ENCODE measurements at places on chromosomes 5 and 9. TPM values are rescaled to one million over a fixed set of nuclear protein-coding genes. Genes with fewer than 3 reads are reported as not detected.

SMIM33 gene
- total RNA-seq, result not detected

HTR4 gene
- total RNA-seq, result 0.18 TPM

NDOR1 gene
- 22.0 TPM for total RNA-seq

- peak; percentile 71 for DNase-seq
- H3K4me1 ChIP-seq, result peaks cover 7% of the 10 kb centered on the region
Observed at GRCh38 chr9:133690081-133690561, 48.0 kb downstream of the SARDH start.

GRCh38 chr9:91028166-91028827, 226.7 kb downstream of the SYK start:
- no peaks in the 10 kb centered on the region for H3K4me1 ChIP-seq
- DNase-seq, result no peak
- H3K27me3 ChIP-seq, result no peaks in the 10 kb centered on the region
- H3K27ac ChIP-seq, result no peak overlapping the region
- H3K36me3 ChIP-seq, result no peaks in the 10 kb centered on the region

DNA sequence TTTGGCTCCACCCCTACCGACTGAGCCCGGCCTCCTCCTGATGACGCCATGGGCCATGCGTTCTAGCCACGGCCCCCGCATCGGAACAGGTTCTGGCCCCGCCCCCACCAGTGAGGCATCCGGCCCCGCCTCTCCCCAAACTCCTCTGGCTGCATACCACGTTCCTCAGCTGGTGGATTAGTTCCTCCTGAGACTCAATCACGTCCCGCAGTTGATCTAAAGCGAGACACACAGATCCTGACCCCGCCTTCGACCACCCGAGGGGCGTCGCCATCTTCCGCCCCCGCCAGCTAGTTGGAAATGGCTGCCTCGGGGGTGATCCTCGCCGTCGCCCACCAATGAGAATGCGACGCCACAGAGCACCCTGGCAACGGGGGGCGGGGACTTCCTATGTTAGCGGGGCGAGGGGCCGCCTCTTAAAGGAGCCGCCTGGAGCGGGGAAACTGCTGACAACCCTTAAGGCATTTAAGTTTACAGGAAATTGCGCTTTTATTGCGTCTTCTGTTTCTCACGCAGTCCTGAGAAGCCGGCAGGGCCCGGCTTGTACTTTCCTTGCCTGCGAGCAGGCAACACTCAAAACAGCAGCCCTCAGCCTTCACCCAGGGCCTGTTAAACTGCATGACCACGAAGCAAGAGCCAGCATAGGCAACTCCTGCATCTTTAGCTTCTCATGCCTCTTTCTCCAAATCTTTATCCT, at the start of gene SPATA24:
Gene SPATA24 (minus strand): TSS at position 303 of the 697 bp plus-strand sequence. CDS start 29 bp downstream, at position 274.
- peak within 1 kb of the TSS; percentile 41 for H3K4me3 ChIP-seq
- no peaks in the 10 kb centered on the region for H3K36me3 ChIP-seq
- H3K27me3 ChIP-seq, result no peaks in the 10 kb centered on the region
- peak; percentile 99 for DNase-seq

- no peaks in the 10 kb centered on the region for H3K4me1 ChIP-seq
- no peak for DNase-seq
- H3K36me3 ChIP-seq, result no peaks in the 10 kb centered on the region
Observed at GRCh38 chr9:130368631-130369103, 76.1 kb upstream of the ASS1 start.

GRCh38 chr9:96302021-96302420, at the start of gene HSD17B3:
HSD17B3 (minus strand) TSS chr9:96302176; CDS start chr9:96302104, 72 bp downstream.
- no peaks in the 10 kb centered on the region for H3K27me3 ChIP-seq
- no peak for DNase-seq
- no peak within 1 kb of the TSS for H3K27ac ChIP-seq
- no peaks in the 10 kb centered on the region for H3K36me3 ChIP-seq
- H3K4me3 ChIP-seq, result no peak within 1 kb of the TSS

GRCh38 chr9:77429928-77430327, 218.2 kb downstream of the GNA14 start:
- H3K27ac ChIP-seq, result no peak overlapping the region
- no peak overlapping the region for H3K4me3 ChIP-seq
- H3K27me3 ChIP-seq, result no peaks in the 10 kb centered on the region
- H3K36me3 ChIP-seq, result peaks cover 2% of the 10 kb centered on the region
- H3K4me1 ChIP-seq, result peaks cover 5% of the 10 kb centered on the region
- DNase-seq, result no peak

DNA sequence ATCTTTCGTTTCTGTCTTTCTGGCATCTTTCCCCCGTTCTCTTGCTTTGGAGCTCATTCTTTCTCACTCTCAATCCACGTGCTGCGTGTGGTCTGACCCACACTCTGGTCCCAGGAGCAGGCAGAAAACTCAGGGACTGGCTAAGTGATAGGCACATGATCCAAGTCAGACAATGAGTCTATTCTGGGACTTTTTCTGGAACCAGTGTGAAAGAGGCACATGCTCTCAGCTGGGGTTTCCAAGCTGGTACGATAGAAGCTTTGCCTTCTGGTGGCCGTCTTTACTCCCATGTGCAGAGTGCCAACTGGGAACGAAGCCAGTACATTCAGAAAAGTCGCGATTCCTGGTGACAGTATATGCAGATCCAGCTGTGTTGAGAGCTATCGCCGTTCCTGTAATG, 94.4 kb downstream of the PDZD2 start:
- H3K4me1 ChIP-seq, result peaks cover 5% of the 10 kb centered on the region
- H3K36me3 ChIP-seq, result no peaks in the 10 kb centered on the region

DNA sequence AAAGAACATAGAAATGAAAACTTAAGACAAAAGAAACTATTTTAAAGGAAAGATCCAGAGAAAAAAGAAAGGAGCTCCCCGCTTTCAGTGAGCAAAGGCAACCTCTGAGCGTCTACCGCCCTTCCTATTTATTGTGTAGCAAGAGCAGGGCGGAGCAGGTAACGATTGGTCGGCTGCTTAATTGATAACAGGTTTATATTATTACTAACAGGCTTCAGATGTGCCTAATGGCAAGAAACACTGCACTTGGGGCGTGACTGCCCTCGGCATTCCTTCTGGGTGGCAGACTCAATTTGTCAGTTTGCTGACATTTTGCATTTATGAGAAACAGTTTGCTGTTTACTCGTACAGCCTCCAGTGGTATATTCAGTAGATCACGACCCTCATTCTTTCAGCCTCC, 482.7 kb upstream of the C9orf72 start:
- H3K4me3 ChIP-seq, result no peak overlapping the region
- H3K36me3 ChIP-seq, result no peaks in the 10 kb centered on the region
- no peak overlapping the region for H3K27ac ChIP-seq
- no peaks in the 10 kb centered on the region for H3K4me1 ChIP-seq
- H3K27me3 ChIP-seq, result no peaks in the 10 kb centered on the region
- DNase-seq, result no peak

- H3K27me3 ChIP-seq, result peaks cover 3% of the 10 kb centered on the region
- no peaks in the 10 kb centered on the region for H3K36me3 ChIP-seq
- no peak overlapping the region for H3K27ac ChIP-seq
- no peak for DNase-seq
Observed at GRCh38 chr9:126681336-126681735, 67.6 kb downstream of the LMX1B start.
